ENCODE measurements at places on chromosomes 11 and 22. TPM values are rescaled to one million over a fixed set of nuclear protein-coding genes. Genes with fewer than 3 reads are reported as not detected.

The MS4A3 gene
- not detected for total RNA-seq

The SLC22A12 gene
- not detected for total RNA-seq

The BTBD18 gene
- total RNA-seq, result not detected

The TMA7B gene
- total RNA-seq, result not detected

The CCDC73 gene
- total RNA-seq, result not detected

The BATF2 gene
- not detected for total RNA-seq

The SAA2 gene
- not detected for total RNA-seq

The PCNX3 gene
- 14.1 TPM for total RNA-seq

The LRRC32 gene
- 1.3 TPM for total RNA-seq

The WNT11 gene
- total RNA-seq, result 6.6 TPM

The DNAJB7 gene
- not detected for total RNA-seq

The SEPTIN3 gene
- 227 TPM for total RNA-seq

The PKDREJ gene
- under 0.01 TPM for total RNA-seq

The UPB1 gene
- 0.94 TPM for total RNA-seq

The RGL4 gene
- not detected for total RNA-seq

The B4GALNT4 gene
- 163 TPM for total RNA-seq

The FRMD8 gene
- total RNA-seq, result 7.8 TPM

The TMEM121B gene
- total RNA-seq, result 16.6 TPM

The MTNR1B gene
- total RNA-seq, result not detected

The YPEL4 gene
- total RNA-seq, result 5.6 TPM

The GSTT2B gene
- total RNA-seq, result 1.9 TPM

The KIAA0930 gene
- 47.0 TPM for total RNA-seq

The INPPL1 gene
- 18.8 TPM for total RNA-seq

The CREB3L1 gene
- total RNA-seq, result 1.3 TPM

The ACR gene
- not detected for total RNA-seq

The AP5B1 gene
- total RNA-seq, result 8.8 TPM

The OR5W2 gene
- not detected for total RNA-seq

The TNNI2 gene
- not detected for total RNA-seq

The NEFH gene
- 0.63 TPM for total RNA-seq

The PTPN5 gene
- 46.3 TPM for total RNA-seq

The CADM1 gene
- total RNA-seq, result 304 TPM

The PIH1D2 gene
- 2.2 TPM for total RNA-seq

The C11orf97 gene
- not detected for total RNA-seq

The MFRP gene
- not detected for total RNA-seq

The KDM4E gene
- total RNA-seq, result not detected

The TMEM135 gene
- 103 TPM for total RNA-seq

The SMC1B gene
- total RNA-seq, result not detected

The KLHDC7B gene
- total RNA-seq, result not detected

The HNRNPUL2 gene
- 30.0 TPM for total RNA-seq

The OR6A2 gene
- total RNA-seq, result 2.2 TPM

The KCTD17 gene
- total RNA-seq, result 28.8 TPM

The NUDT8 gene
- 4.4 TPM for total RNA-seq

The GLYAT gene
- total RNA-seq, result not detected

The OR5D16 gene
- not detected for total RNA-seq

The MMP12 gene
- not detected for total RNA-seq

The RNF169 gene
- 49.1 TPM for total RNA-seq

The CLMP gene
- 61.3 TPM for total RNA-seq

The OSBP2 gene
- 62.3 TPM for total RNA-seq

The MAPK8IP1 gene
- total RNA-seq, result 75.7 TPM

The TMX2 gene
- total RNA-seq, result 65.7 TPM

The APOL6 gene
- 0.63 TPM for total RNA-seq

The SLC22A8 gene
- total RNA-seq, result not detected

The FGF19 gene
- total RNA-seq, result not detected

The CRYBA4 gene
- total RNA-seq, result not detected

The ADAMTS8 gene
- total RNA-seq, result 2.5 TPM

The SC5D gene
- total RNA-seq, result 183 TPM
